ENCODE measurements at places on chromosomes 7 and 10.

- no peak for DNase-seq
These were observed 168.4 kb upstream of the WNT16 start for GRCh38 chr7:121160150-121161008.

DNA sequence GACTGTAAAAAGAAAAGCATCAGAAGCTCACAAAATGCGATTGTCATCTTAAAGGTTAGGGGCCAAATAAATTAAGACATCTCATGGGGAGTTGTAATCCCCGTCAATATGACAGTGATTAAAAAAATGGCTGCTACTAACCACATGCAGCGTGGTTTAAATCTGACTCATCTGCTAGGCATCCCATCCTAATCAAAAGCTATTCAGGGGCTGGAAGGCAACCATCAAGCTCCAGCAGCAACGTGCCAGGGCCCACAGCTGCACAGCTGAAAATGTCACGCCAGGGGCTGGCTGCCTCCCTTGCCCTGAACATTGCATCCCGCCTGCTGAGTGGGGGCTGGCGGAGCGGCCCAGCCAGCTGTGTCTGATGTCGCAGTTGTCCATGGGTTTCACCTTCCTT, 66.3 kb upstream of the FRMD4A start:
- peak; percentile 17 for DNase-seq

DNA sequence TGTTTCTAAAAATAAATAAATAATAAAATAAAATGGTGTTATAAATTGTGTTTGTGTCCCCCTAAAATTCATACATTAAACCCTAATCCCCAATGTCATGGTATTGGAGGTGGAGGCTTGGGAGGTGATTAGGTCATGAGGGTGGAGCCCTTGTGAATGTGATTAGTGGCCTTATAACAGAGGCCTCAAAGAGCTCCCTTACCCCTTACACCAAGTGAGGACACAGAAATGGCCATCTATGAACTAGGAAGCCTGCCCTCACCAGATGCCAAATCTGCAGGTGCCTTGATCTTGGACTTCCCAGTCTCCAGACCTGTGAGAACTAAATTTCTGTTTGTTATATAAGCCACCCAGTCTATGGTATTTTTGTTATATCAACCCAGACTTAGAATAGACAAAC, 738.7 kb downstream of the PARD3 start:
- DNase-seq, result no peak

GRCh38 chr10:28060031-28060607, 61.2 kb upstream of the ODAD2 start:
- DNase-seq, result no peak

GRCh38 chr10:133226251-133226808, 3.7 kb upstream of the UTF1 start:
- peak; percentile 40 for DNase-seq

GRCh38 chr7:150738092-150738491, 874 bp downstream of the GIMAP5 start:
- DNase-seq, result no peak

All from MV-4-11 (cell line).